ENCODE measurements at places on chromosomes 11 and 22.

- no peak for DNase-seq
Observed at GRCh38 chr11:26700574-26701235, 21.2 kb downstream of the SLC5A12 start.

- DNase-seq = no peak
Observed at GRCh38 chr11:103076361-103076760, 15.6 kb downstream of the DCUN1D5 start.

GRCh38 chr11:2572491-2573239, 127.1 kb downstream of the KCNQ1OT1 start:
- DNase-seq = no peak

GRCh38 chr22:23053912-23054530, 16.3 kb upstream of the GNAZ start:
- DNase-seq = no peak

- DNase-seq = no peak
Observed at GRCh38 chr22:48268771-48269552, 1506.5 kb downstream of the TBC1D22A start.

GRCh38 chr11:33389635-33390034, 132.5 kb downstream of the HIPK3 start:
- peak; percentile 25 for DNase-seq

- DNase-seq = no peak
Observed at GRCh38 chr11:539971-540481, 2.7 kb downstream of the LRRC56 start.

GRCh38 chr11:123434262-123434661, 4.2 kb downstream of the GRAMD1B start:
- no peak for DNase-seq

DNA sequence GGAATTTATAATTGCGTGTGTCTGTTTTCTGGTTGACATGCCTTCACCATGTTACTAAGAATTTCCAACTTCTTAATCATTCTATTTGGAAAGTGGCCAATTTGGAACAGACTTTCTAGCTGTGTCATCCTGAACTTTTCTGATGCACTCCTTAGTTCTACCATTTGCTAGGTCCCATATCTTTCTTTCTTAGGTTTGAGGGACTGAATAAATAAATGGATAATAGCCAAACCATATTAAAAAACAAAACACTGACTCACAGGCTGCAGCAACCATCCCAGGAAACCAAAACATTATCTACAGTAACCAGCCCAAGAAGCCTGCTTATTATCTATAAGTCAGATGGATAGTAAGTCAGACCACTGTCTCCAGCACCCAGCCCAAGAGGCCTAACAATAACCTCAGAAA, 57.5 kb upstream of the PLET1 start:
- no peak for DNase-seq

GRCh38 chr11:126732981-126733380, 267.6 kb downstream of the KIRREL3 start:
- no peak for DNase-seq

GRCh38 chr22:27242917-27243589, 558.5 kb downstream of the MN1 start:
- no peak for DNase-seq

- peak; percentile 97 for DNase-seq
Observed at GRCh38 chr22:20319745-20320658, at the start of gene DGCR6L. TSS of gene DGCR6L (minus strand) at chr22:20320060. CDS start at chr22:20319988, 72 bp downstream.

DNA sequence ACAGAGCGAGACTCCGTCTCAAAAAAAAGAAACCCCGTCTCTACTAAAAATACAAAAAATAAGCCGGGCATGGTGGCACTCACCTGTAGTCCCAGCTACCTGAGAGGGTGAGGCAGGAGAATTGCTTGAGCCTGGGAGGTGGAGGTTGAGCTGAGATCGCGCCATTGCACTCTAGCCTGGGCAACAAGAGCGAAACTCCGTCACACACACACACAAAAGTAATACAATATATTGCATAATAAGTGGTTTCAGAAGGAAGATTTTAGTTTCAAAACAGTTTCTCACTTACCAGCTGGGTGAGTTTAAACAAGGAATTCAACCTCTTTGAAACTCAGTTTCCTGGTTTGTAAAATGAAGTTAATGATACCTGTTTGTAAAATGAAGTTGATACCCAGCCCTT, 32.7 kb upstream of the HTR3A start:
- no peak for DNase-seq

DNA sequence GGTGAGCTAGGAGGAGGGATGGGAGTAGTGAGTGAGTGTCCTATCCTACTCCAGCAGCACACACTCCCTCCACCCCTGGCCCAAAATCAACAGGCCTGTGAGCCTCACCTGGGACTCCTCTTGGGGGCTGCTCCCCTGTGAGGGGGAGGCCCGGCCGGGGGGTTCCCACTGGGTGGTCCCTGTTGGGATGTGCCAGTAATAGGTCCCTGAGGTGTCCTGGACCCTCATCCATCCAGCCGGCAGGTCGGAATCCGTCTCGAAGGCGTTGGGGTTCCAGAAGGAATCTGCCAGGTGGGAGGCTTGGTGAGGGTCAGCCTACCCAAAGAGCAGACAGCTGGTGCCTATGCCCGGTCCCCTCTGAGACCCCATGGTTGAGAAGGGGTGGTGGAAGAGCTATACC, 13.3 kb downstream of the SMPD1 start:
- DNase-seq = no peak

DNA sequence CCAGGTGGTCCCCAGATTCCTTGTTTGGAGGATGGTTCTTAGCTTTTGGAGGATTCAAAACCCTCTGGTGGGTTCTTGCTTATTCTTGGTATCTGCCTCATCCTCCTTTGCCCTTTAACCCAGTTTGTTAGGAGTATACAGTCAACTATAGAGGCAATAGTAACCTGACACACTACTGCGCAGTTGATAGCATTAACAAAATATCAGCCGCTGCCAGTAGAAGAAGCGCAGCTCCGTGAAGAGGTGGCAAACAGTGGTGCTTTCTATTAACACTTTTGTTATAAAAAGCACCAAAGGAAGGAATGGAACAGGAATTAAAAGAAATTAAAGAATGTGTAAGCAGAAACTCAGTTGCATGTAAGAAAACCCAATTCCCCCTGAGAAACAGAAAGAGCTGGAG, 29.3 kb downstream of the SLC22A25 start:
- no peak for DNase-seq

GRCh38 chr11:76129729-76130128, 76.6 kb downstream of the WNT11 start:
- no peak for DNase-seq

GRCh38 chr11:65393513-65394079, 7.2 kb downstream of the FRMD8 start:
- no peak for DNase-seq

DNA sequence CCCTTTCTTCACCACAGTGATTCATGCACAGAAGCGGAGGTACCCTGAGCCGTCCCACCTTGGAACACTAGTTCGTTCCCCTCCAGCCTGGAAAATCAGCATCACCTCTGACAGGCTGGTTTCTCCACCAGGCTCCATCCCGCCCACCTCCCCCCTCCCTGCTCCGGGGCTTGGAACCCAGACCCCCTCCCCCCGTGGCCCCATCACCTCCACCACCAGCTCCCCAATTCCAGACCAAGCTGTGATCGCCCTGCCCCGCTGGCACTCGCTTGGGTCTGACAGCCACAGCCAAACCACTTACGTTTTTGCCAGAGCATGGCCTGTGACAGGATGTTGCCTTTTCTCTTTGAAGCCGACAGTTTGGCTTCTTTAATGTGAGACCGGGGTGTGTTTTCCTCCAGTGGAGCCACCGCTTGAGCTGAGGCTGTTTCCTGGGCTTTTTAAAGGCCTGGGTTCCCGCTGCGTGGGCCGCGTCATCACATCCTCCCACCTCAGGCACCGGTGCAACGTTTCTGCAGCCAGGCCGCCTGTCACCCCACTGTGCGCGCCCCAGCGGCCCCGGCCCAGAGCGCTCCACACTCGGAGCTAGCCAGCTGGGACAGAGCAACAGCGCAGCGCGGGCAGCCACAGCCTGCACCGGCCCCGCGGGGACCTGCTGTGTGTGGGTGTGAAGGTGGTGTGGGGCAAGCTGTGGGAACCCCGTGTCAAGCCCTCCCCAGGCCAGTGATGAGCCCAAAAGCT, at the start of gene POU2AF1:
POU2AF1 (minus strand) TSS at position 415 of the 741 bp plus-strand sequence; CDS start at position 317, 98 bp downstream.
- DNase-seq = no peak

- DNase-seq = no peak
Observed at GRCh38 chr11:21405422-21405821, 736.0 kb downstream of the NELL1 start.

DNA sequence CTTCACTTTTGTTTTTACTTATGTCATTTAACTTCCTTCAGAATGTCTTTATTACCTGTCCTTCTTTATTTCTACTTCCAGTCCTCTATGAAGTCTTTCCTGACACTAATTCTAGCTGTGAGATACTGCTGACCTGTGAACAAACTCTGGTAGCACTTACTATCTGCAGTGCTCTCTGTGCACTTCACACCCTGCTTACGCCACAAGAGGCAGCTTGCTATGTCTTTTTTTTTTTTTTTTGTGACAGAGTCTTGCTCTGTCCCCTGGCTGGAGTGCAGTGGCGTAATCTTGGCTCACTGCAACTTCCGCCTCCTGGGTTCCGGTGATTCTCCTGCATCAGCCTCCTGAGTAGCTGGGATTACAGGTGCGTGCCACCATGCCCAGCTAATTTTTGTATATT, 10.7 kb downstream of the STIM1 start:
- no peak for DNase-seq

DNA sequence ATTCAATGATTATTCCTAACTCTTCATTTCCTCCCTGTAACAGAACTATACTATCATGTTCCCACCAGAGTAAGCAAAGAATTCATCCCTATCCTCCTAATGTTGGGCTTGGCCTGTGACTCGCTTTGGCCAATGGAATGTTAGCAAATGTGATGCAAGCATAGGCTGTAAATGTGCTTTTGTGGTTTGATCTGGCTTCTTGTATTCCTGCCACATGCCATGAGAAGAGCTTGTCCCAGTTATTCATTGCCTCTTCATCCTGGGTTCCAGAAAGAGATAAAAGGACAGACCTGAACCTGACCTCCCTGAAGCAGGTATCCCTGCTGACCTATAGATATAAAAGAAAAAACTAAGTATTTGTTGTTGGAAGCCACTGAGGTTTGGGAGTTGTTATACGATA, 51.0 kb downstream of the SYTL2 start:
- DNase-seq = no peak

GRCh38 chr11:63491636-63492372, 837 bp upstream of the PLAAT5 start:
- no peak for DNase-seq

DNA sequence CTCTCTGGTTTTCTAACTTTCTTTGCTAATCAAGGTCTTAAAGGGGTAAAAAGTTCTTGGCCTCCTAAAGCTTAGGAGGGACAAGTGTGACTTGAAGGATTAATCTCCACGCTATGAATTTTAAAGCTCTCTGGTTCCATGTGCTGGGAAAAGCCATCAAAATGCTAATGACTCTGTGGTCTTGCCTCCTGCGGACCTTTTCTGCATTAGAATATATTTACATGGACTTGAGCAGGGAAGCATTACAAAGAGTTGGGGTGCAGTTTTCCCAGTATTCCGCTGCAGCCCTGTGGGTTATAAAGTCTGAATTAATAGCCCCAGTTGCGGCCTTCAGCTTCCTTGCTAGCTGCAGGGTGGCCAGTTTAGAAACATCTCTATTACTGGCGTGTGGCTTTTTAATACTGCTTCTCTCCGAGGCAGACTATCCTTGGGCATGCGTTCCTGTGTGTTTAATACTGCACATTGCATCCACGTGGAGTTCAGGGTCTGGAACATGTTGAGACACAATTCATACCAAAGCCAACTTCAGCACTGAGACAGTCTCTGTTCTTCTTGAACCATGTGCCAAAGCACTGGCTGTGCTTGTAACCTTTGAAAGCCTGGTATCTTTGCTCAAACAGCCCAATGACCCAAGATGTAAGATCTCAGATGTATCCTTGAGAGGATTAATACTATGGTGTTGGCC, 27.3 kb downstream of the TSPAN18 start:
- no peak for DNase-seq

DNA sequence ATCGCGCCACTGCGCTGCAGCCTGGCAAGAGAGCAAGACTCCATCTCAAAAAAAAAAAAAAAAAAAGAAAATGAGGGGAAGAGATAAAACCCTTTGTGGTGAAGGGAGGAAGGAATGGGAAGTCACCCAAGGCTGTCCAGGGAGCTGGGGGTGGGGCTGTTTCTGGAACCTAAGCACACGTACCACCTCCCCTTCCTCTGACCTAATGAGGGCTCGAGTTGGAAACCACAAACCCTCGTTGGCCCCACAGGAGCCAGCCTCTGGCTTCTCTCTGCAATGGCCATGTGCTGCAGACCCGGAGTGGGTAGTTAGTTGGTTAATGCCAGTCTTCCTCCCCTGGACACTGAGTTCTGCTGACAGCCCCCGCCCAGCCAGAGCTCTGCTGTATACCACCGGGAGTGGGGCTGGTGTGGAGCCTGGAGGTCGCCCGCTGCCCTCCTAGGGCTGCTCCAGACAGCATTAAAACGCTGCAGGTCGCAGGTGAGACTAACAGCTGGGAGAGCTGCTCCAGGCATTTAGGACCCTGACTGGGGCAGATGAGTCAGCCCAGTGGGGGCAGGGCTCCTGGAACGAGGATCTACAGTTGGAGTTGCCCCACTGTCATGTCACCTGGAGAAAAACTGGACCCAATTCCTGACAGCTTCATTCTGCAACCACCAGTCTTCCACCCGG, at the start of gene LGALS12:
LGALS12 (plus strand) TSS at position 228 of the 672 bp plus-strand sequence; CDS start at position 603, 375 bp downstream.
- no peak for DNase-seq

- DNase-seq = no peak
Observed at GRCh38 chr11:30463266-30463665, 122.9 kb downstream of the MPPED2 start.

GRCh38 chr22:31287818-31288495, 4.3 kb downstream of the PIK3IP1 start:
- DNase-seq = no peak

DNA sequence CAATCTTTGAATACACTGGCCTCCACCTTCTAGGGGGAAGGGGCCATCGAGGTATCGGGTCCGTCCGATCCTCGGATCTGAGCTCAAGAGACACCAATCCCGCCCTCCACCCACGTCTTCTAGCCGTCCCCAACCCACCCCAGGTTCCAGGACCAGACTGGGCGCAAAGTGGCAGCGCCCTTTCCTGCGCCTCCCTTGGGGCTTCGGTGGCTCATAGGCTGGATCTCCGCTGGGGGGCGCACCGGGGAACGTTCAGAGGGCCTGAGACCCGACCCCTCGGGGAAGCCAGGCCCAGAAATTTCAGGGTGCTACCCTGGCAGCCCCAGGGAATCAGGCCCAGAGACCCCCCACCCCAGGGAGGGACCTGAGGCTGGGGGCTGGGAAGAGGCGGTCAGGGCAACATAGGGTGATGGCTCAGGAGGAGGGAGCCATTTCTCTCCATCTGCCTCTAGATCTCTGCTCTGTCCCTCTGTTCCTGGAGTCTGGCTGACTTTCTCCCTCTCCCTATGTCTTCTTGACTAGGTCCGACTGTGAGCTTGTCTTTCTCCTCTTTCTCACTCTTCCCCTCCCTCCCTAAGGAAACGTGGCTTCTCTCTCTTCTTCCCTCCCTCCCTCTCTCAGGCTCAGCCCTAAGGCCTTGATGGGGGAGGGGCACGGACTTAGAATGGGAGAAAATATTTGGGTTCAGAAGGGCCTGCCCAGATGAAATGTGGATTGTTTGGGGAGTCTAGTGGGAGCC, 1.1 kb downstream of the CREB3L1 start:
- peak; percentile 91 for DNase-seq

- no peak for DNase-seq
Observed at GRCh38 chr11:111476366-111476765, 35.8 kb downstream of the BTG4 start.

GRCh38 chr11:9118277-9118676, 26.9 kb upstream of the SCUBE2 start:
- DNase-seq = no peak
